A172 (cell line): ENCODE measurements at places on chromosomes 2 and 18. TPM values are rescaled to one million over a fixed set of nuclear protein-coding genes. Genes with fewer than 3 reads are reported as not detected.

DNA sequence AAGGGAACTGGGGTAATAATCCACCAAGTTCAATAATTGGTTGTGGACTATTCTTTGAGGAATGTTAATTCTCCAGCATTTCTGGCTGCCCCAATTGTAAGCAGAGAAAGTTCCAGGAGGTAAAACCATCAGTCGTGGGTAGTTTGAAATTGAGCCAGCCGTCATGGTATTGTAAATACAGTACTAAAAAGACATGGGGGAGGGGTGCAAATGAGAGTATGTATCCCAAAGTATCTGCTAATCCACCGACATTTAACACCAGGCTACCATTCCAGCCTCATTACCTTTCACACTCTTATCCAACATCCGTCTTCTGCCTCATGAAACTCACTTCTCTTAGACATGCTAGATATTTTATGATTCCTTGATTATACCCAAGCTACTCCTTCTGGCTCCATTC lies 507.9 kb downstream of the ERBB4 start:
- DNase-seq: no peak

DNA sequence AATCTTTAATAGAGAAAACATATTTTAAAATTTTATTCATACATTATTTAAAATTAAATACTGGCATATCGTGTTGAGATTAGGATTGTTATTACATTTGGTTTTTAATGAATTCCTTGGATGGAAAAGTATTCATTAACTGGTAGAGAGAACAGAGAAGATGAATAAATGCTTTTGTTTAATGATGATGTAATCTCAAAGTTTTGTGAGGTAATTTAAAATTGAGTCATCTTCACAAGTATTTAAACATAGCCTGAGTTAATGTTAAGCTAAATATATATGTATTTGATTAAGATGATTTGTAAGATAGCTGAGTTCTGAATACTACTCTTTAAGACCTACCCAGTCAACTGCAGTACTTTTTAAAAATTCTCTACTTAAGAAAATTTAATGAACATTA lies 713.4 kb upstream of the VRK2 start:
- no peak for DNase-seq

- DNase-seq: peak; percentile 7
Observed at GRCh38 chr18:49819823-49820671, 6.7 kb upstream of the ACAA2 start.

Gene CHRNG
- total RNA-seq: not detected in 2 replicates

Gene DSEL
- 5.9 and 6.8 TPM in 2 replicates for total RNA-seq
